Endodermal cell (in vitro differentiated cells): ENCODE measurements at places on chromosomes 13 and 19.
A peak's percentile ranks its signal among the peaks of the same experiment; 100 is the strongest.

DNA sequence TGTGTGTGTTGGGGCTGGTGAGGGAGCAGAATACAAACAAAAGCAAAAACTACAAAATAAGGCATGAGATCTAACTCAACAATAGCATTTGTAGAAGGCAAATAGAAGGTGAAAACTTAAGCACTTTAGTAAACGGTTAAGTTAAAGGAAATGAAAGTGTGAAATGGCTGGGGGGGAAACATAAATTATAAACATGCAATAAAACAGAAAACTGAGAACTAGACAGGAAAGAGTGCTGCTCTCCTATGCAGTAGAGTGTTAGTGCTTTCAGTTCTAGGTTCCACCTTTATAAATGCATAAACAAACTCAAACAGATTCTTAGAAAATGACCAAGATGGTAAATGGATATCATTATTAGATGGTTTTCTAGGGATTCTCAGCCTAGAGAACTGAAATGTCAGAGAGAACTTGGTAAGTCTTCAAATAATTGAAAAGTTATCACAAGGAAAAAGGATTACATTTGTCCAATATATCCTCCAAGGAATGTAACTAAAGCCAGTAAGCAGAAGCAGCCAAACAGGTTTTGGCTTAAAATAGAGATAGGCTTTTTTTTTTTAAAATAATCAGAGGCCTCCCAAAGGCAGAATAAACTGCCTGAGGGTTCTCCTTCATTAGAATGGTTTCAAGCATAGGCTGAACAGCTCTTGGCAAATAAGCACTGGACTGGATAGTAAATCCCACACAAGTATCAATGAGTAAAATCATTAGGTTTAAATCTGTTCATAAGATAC, 23.3 kb downstream of the RBM26 start:
- no peaks in the 10 kb centered on the region for H3K27me3 ChIP-seq
- H3K4me3 ChIP-seq: no peak overlapping the region
- DNase-seq: no peak

GRCh38 chr13:95426631-95427030, 125.4 kb upstream of the ABCC4 start:
- H3K4me3 ChIP-seq: no peak overlapping the region
- H3K27me3 ChIP-seq: no peaks in the 10 kb centered on the region
- DNase-seq: no peak
- H3K4me1 ChIP-seq: no peaks in the 10 kb centered on the region
- no peaks in the 10 kb centered on the region for H3K36me3 ChIP-seq
- no peak overlapping the region for H3K27ac ChIP-seq

- H3K27me3 ChIP-seq: no peaks in the 10 kb centered on the region
- H3K27ac ChIP-seq: no peak overlapping the region
- H3K4me3 ChIP-seq: no peak overlapping the region
- no peaks in the 10 kb centered on the region for H3K36me3 ChIP-seq
These were observed 90.9 kb upstream of the TRPC4 start for GRCh38 chr13:37960427-37960826.

- DNase-seq: peak; percentile 86
- peak overlapping the region; percentile 15 for H3K4me3 ChIP-seq
- no peaks in the 10 kb centered on the region for H3K36me3 ChIP-seq
- H3K27me3 ChIP-seq: no peaks in the 10 kb centered on the region
These were observed 10.2 kb upstream of the TMEM160 start for GRCh38 chr19:47058621-47059022.

GRCh38 chr13:76882431-76882830, 3.8 kb downstream of the KCTD12 start:
- no peak overlapping the region for H3K27ac ChIP-seq
- no peaks in the 10 kb centered on the region for H3K4me1 ChIP-seq
- DNase-seq: no peak
- H3K4me3 ChIP-seq: no peak overlapping the region
- peaks cover 42% of the 10 kb centered on the region for H3K27me3 ChIP-seq
- no peaks in the 10 kb centered on the region for H3K36me3 ChIP-seq

DNA sequence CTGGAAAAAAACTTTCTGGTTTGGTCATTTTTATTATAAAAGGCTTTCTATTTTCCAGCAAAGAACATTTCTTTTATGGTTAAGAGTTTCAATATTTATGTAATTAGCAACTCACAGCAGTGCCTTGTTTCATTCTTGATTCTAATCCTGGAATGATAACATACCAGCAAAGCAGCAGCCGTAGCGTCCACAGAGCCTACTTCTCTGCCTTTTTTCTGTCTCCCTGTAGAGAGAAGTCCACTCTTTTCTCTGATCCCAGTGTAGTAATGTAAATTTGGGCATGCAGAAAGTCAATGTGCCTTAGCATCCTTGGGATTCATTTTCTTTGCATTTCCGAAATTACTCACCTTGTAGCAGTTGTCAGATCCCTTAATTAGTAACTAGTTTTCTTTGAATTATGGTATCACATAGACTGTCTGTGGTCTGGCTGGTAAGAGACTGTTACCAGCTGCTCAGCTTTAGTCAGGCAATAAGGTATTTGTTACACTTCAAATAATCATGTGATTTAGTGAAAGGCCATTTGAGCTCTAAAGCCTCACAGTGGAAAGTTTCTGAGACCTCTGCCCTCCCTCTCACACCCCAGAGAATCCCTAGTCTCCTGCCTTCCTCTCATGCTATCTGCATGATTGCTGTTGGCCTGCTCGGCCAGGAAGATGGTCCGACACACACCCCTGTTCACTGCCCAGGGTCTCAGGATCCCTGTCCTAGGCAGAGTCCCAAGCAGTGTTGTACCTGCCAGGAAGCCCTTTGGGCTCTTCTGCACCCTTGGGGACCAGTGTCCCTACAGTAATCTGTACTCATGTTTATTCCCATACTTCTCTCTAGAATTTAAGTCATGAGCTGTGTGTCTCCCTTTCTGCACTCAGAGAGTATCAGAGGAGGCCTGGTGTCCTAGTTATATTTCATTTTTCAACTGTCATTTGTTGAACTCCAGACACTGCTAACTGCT, 86.3 kb downstream of the LRCH1 start:
- DNase-seq: no peak
- H3K27ac ChIP-seq: no peak overlapping the region
- peaks cover 5% of the 10 kb centered on the region for H3K4me1 ChIP-seq
- no peak overlapping the region for H3K4me3 ChIP-seq
- H3K27me3 ChIP-seq: no peaks in the 10 kb centered on the region

DNA sequence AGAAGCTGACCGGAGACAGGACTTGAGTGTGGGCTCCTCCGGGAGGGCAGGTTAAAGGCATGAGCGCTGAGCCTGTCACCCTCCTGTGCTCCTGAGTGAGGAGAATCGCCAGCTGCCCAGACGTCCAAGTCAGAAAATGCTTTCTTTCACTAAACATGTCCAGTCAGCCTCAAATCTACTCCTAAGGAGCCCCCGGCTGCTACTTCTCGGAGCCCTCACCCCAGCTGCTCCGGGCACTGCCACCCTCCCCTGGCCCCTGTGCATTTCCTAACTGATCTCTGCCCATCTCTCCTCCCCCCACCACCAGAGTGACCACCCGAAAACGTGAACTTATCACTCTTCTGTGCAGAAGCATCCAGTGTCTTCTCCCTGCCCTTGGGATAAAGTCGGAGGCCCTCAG, 277.5 kb upstream of the SOX1 start:
- peak; percentile 34 for DNase-seq
- H3K36me3 ChIP-seq: no peaks in the 10 kb centered on the region
- H3K4me3 ChIP-seq: no peak overlapping the region
- H3K27me3 ChIP-seq: peaks cover 16% of the 10 kb centered on the region
- no peaks in the 10 kb centered on the region for H3K4me1 ChIP-seq

- peaks cover 39% of the 10 kb centered on the region for H3K36me3 ChIP-seq
- peak overlapping the region; percentile 88 for H3K27ac ChIP-seq
- H3K4me3 ChIP-seq: peak overlapping the region; percentile 98
These were observed 549 bp downstream of the TIMM50 start for GRCh38 chr19:39481229-39481545.

GRCh38 chr19:8973501-8974091, 36.6 kb downstream of the MUC16 start:
- DNase-seq: peak; percentile 73
- H3K4me3 ChIP-seq: no peak overlapping the region
- no peaks in the 10 kb centered on the region for H3K27me3 ChIP-seq
- no peak overlapping the region for H3K27ac ChIP-seq
- no peaks in the 10 kb centered on the region for H3K36me3 ChIP-seq

DNA sequence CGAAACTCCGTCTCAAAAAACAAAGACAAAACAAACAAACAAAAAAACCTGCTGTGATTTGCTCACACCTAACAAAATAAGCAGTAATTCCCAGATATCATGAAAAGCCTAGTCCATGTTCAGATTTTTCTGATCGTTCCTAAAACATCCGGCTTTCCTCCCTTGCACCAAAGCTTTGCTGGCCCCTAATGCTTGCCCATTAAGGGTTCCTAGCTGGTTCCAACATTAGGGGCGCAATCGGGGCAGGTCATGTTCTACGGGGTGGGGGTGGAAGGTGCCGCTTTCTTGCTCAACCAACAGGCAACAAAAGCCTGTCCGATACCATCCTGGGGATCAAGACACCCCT, 25.5 kb upstream of the FXYD3 start:
- H3K27ac ChIP-seq: no peak overlapping the region
- H3K27me3 ChIP-seq: no peaks in the 10 kb centered on the region
- H3K36me3 ChIP-seq: no peaks in the 10 kb centered on the region
- no peak overlapping the region for H3K4me3 ChIP-seq
- no peaks in the 10 kb centered on the region for H3K4me1 ChIP-seq
- DNase-seq: no peak

DNA sequence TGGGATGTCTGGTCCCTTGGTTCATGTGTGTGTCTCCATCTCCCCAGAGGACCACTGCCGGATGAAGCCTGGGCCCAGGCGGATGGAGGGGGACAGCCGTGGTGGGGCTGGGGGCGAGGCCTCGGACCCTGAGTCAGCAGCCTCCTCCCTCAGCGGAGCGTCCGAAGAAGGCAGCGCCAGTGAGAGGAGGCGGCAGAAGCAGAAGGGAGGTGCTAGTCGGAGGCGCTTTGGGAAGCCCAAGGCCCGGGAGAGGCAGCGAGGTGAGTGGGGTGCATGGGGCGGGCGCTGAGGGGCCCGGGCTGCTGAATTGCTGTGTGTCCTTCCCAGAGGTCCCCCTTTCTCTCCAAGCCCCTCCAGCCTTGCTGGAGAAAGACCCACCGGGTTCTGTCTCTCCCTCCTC, 3.2 kb downstream of the CCDC106 start:
- no peak overlapping the region for H3K27ac ChIP-seq
- H3K4me3 ChIP-seq: no peak overlapping the region
- H3K27me3 ChIP-seq: no peaks in the 10 kb centered on the region
- H3K36me3 ChIP-seq: peaks cover 11% of the 10 kb centered on the region

GRCh38 chr13:73369095-73369494, 310.3 kb downstream of the KLF5 start:
- no peak overlapping the region for H3K4me3 ChIP-seq
- no peaks in the 10 kb centered on the region for H3K36me3 ChIP-seq
- no peak for DNase-seq
- H3K27me3 ChIP-seq: no peaks in the 10 kb centered on the region
- no peaks in the 10 kb centered on the region for H3K4me1 ChIP-seq
- H3K27ac ChIP-seq: no peak overlapping the region

DNA sequence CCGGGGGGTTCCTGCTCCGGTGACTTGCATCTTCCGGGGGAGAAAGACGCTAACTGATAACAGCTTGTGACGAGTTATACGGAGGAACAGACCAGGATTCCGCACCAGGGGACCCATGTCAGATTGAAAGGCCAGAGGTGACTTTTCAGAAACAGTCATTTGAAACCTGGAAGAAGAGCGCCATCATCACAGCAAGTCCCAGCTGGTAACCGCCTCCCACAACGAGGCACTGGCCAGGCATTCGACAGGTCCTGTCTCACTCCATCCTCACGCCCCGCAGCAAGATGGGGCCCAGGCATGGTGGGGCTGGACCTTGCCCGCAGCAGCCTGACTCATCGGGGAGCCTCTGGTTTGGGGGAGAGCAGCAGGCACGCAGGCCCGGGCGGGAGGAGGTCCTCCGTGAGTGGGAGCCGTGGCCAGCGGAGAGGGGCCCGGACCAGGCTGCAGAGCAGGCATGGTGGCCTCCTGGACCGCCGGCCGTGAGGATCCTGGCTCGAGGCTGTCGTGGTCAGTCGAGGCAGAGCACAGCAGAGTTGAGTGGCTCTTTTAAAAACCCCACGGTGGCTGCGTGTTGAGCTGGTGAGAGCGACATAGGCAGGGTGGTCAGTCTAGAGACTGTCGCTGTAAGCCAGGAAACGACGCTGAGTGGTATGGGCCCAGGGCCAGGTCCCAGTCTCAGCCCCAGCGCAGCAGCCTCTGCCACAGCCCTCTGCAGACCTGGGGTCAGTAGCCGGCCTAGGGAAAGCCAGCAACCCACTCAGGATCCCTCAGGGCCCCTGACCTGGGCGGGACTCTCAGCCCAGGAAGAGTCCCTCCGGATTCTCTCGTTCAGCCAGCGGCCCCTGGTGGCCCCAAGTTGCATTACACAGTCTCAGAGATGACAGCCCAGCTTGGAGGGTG, 94.9 kb upstream of the MCF2L start:
- H3K4me1 ChIP-seq: no peaks in the 10 kb centered on the region
- no peaks in the 10 kb centered on the region for H3K27me3 ChIP-seq
- no peak overlapping the region for H3K4me3 ChIP-seq
- H3K36me3 ChIP-seq: peaks cover 80% of the 10 kb centered on the region
- H3K27ac ChIP-seq: no peak overlapping the region
- DNase-seq: peak; percentile 95

DNA sequence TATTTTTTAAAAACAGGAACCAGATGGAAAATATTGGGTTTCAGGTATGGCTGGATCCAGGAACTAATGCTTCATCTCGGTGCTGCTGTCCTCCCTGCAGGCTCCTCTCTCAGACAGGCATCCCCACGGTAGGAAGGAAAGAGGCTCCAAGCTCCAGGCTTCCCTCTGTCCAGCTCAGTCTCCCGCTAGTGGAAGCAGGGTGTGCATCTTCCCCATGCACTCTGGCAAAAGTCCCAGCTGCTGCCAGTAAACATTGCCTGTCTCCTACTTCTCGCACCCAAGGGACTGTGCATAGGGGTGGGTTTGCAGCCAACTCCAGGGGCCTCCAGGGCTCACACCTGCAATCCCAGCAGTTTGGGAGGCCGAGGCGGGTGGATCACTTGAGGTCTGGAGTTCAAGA, 29.2 kb downstream of the IL12RB1 start:
- no peaks in the 10 kb centered on the region for H3K27me3 ChIP-seq
- H3K36me3 ChIP-seq: no peaks in the 10 kb centered on the region

GRCh38 chr19:1663852-1664251, 11.4 kb upstream of the TCF3 start:
- H3K27me3 ChIP-seq: peaks cover 11% of the 10 kb centered on the region
- H3K4me3 ChIP-seq: no peak overlapping the region
- no peak overlapping the region for H3K27ac ChIP-seq
- no peaks in the 10 kb centered on the region for H3K36me3 ChIP-seq
- H3K4me1 ChIP-seq: no peaks in the 10 kb centered on the region
- no peak for DNase-seq

DNA sequence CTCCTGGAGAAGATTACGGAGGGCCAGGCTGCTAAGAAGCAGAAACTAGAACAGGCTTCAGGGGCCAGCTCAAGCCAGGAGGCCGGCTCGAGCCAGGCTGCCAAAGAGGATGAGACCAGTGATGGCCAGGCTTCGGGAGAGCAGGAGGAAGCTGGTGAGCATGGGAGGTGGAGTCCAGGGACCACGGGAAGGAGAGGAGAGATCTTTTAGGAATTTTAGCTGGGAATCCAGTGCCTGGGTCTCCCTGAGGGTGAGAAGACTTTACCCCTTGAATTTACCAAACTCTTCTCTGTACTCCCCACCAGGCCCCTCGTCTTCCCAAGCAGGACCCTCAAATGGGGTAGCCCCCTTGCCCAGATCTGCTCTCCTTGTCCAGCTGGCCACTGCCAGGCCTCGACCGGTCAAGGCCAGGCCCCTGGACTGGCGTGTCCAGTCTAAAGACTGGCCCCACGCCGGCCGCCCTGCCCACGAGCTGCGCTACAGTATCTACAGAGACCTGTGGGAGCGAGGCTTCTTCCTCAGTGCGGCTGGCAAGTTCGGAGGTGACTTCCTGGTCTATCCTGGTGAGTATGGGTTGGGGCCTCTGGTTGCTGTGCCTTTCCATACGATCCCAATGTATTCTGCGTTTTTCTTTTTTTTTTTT, 824 bp downstream of the TSEN34 start:
- H3K4me1 ChIP-seq: no peaks in the 10 kb centered on the region
- DNase-seq: no peak
- H3K27me3 ChIP-seq: no peaks in the 10 kb centered on the region
- H3K36me3 ChIP-seq: peaks cover 39% of the 10 kb centered on the region
- H3K27ac ChIP-seq: peak overlapping the region; percentile 98
